Activated T-cell treated with anti-CD3 and anti-CD28 coated beads, Interleukin-2, amount 50 U/mL, for 4 hours (primary cell): ENCODE measurements at places on chromosomes 3 and 15. TPM values are rescaled to one million over a fixed set of nuclear protein-coding genes. Genes with fewer than 3 reads are reported as not detected.
A peak's percentile ranks its signal among the peaks of the same experiment; 100 is the strongest.

DNA sequence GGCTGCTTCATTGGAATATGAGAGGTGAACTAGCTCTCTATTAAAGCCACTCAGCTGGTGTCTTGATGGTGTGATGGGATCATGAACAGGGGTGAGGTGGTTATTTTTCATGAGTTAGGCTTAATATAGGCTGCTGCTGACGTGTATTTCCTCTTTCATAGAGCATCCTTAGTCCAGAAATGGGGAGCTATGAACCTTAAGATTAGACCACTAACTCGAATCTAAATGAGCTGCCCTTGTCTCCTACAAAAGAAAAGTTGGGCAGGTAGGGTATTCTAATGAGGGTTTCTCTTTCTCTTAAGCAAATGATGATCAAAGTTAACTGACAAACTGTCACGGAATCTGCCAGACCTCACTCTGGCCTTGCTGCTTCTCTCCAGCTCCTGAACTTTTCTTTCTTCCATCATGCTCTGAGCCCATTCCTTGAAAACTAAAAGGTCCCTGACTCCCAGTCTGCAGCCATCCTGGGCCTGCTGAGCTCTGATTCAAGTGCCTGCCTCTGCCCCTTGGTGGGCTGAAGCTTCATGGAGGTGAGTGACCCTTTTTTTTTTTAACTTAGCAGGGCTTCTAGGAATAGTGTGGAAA lies at the start of gene TRIM69:
Gene TRIM69 (plus strand): TSS at position 348 of the 585 bp plus-strand sequence. CDS start 177 bp downstream, at position 525.
- DNase-seq = no peak

GRCh38 chr3:78483090-78483489 lies 1284.7 kb downstream of the ROBO1 start:
- no peak for DNase-seq

GRCh38 chr15:63238796-63239195 lies 38.6 kb upstream of the APH1B start:
- no peak for DNase-seq

DNA sequence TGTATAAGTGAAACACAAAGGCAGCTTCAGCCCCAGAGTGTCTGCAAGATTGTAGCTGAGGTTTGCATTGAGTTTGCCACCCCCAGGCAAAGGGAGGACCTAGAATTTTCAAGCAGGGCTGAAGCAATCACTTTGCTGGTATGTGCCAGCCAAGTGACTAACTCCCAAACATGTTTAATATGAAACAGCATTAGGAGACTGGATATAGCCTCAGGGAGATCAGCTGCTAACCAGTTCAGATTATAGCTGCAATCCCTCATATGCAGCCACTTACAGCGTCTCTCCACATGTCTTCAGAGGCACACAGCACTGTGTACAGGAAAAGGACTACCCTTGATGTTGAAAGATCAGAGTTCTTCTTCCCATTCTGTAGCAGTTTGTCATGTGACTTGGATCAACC lies 38.4 kb upstream of the PPP2R3A start:
- no peak for DNase-seq

GRCh38 chr3:134430950-134431445 lies 54.8 kb downstream of the ANAPC13 start:
- no peak for DNase-seq

Gene CGNL1
- 0.05 TPM for total RNA-seq

DNA sequence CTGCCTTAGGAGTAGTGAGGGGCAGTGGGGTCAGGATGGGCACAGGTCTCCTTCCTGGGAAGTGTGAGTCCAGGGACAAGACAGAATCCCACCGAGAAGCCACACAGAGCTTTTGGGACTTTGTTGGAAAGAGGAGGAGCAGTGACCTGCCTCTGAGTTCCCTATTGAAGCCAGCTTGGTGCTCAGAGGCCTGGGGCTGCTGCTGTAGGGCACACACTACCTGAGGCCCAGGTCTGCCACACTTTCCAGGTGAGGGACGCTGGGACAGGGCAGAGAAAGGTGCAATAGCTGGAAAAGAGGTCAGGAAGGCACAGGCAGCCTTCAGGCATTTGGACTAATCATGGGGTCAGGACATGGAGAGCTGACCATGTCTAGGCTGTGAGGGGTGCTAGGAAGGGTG lies 67.7 kb downstream of the SCN5A start:
- no peak for DNase-seq

GRCh38 chr3:68997887-68998286 lies 15.6 kb downstream of the EOGT start:
- no peak for DNase-seq

- no peak for DNase-seq
Measured at GRCh38 chr15:60752973-60753720, 274.2 kb upstream of the ICE2 start.

Gene PRSS50
- not detected for total RNA-seq

- DNase-seq = no peak
Measured at GRCh38 chr15:78767331-78767951, 43.8 kb downstream of the ADAMTS7 start.

DNA sequence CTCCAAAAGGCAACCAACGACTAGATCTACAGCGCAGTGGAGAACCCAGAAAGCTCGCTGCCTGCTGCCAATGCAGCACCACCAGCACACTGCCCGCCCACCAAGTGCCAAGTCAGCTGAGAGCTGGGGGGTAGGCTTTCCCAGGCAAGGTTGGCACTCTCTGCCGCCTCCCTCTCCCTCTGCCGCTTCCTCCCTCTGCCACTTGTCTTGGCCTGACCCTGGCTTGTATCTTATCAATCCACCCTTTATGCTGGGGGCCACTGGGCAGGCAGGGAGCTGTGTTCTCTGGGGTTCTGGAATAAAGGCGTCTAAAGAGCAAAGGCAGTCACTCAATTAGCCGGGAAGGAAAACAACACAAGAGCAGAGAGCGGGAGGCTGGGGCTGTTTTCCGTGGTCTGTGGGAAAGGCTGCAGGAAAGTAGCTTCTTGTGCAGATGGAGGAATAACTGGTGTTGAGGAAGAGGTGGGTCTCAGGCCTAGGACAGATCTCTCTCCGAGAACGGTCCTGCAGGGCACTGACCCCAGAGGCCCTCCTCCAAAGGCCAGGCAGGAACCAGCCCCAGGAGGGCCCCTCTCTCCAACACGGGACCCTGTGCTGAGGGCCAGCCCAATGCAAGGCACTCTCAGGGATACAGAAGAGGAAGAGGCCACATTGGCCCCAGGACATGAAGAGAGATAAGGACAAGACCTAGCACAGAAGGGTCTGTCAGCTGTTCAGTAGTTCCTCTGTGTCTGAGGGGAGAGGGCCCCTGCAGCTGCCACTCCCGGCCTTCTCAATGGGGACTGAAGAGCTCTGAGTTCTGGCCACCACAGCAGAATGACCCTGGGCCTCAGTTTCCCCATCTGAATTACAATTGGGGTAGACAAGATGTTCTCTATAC lies 30.8 kb downstream of the ACSBG1 start:
- DNase-seq = no peak

GRCh38 chr3:108100906-108101660 lies 10.3 kb upstream of the CD47 start:
- peak; percentile 37 for DNase-seq

GRCh38 chr15:93141371-93141794 lies 52.4 kb upstream of the RGMA start:
- no peak for DNase-seq

DNA sequence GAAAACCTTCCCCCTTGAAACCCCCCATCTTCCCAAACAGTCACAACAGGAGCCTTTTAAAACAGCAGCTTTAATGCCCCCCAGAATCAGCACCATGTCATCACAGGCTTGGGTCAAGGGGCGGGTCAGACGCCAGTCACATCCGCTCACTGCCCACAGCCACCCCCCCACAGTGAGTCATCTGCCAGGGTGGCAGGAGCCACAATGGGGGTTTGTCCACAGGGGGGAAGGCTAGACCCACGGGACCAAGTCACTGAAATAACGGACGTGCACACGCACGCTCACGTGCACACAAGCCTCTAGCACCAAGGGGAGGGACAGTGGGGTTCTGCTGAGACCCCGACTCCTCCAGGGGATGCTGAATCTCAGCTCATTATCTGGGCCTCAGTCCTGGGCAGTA lies 441 bp upstream of the UCN2 start:
- peak; percentile 14 for DNase-seq

GRCh38 chr3:32872487-32873382 lies 54.9 kb downstream of the TRIM71 start:
- DNase-seq = no peak

DNA sequence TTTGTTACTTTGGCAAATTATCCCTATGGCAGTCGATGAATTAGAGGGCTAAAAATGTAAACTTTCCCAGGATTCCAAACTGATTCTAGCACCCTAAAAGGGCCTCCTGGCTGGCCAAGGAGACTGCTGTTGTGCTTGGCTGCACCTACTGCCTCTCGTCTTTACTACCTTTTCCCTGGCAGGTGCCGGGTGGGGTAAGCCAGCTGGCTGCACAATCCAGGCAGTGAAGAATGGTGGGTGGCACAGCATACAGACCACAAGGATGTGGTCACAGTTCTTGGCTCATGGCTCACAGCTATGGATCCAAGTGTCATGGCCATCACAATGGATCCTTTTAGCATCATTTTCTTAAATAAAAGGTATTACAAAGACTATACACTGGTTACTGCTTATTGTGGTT lies 20.7 kb upstream of the SLC25A26 start:
- DNase-seq = no peak

- no peak for DNase-seq
Measured at GRCh38 chr3:191100516-191100915, 98.5 kb upstream of the OSTN start.

DNA sequence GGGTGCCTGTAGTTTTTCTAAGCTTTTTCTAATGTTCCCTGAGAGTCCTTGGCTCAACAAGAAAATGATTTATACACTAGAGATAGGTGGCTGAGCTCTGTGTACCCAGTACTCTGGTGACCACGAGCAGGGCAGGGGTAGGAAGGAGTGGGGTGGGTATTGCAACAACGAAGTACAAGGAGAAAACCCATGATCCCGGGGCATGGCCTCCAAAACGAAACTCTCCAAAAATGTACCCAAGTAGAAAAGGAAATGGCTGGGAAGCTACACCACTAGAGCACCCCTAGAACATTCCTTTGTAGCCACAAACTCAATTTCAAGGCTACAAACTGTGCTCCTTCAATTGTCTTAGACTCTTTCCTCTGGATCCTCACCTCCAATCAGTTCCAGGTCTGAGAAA lies 138.9 kb downstream of the DUT start:
- no peak for DNase-seq
